Motor neuron (in vitro differentiated cells): ENCODE measurements at places on chromosomes 11 and 22. TPM values are rescaled to one million over a fixed set of nuclear protein-coding genes. Genes with fewer than 3 reads are reported as not detected.

The GAB4 gene
- total RNA-seq, result 0.10 TPM in 1 of 2 replicates, not detected in the other

The DBX1 gene
- 1.4 and 1.5 TPM in 2 replicates for total RNA-seq

The TCN2 gene
- total RNA-seq, result 66.8 and 67.0 TPM in 2 replicates

The CEP126 gene
- total RNA-seq, result 3.8 and 4.5 TPM in 2 replicates

The TTC28 gene
- total RNA-seq, result 18.9 and 19.2 TPM in 2 replicates

The TEX12 gene
- 0.44 TPM in 1 of 2 replicates, not detected in the other for total RNA-seq

The ATM gene
- total RNA-seq, result 56.0 and 60.4 TPM in 2 replicates

The MYRF gene
- total RNA-seq, result 3.6 and 3.7 TPM in 2 replicates

The IL17REL gene
- 0.09 TPM in 1 of 2 replicates, not detected in the other for total RNA-seq

The CLCF1 gene
- 1.8 and 1.9 TPM in 2 replicates for total RNA-seq

The PPP2R1B gene
- total RNA-seq, result 21.9 and 25.4 TPM in 2 replicates

The PAMR1 gene
- 428 and 476 TPM in 2 replicates for total RNA-seq

The FREY1 gene
- 1.5 and 2.2 TPM in 2 replicates for total RNA-seq

The GDPD4 gene
- total RNA-seq, result 0.32 and 0.33 TPM in 2 replicates

The GAB2 gene
- total RNA-seq, result 2.2 and 2.5 TPM in 2 replicates

The NPAS4 gene
- total RNA-seq, result 0.32 and 0.42 TPM in 2 replicates
